ENCODE measurements at places on chromosomes 6 and 20.

- DNase-seq, result no peak
These were observed 63.2 kb downstream of the GMDS start for GRCh38 chr6:2182251-2182650.

GRCh38 chr6:163944897-163945296, 530.4 kb downstream of the QKI start:
- no peak for DNase-seq

GRCh38 chr6:104940238-104940892, 16.5 kb upstream of the LIN28B start:
- DNase-seq, result no peak

- DNase-seq, result no peak
These were observed 35.7 kb downstream of the CEBPB start for GRCh38 chr20:50226093-50226974.

DNA sequence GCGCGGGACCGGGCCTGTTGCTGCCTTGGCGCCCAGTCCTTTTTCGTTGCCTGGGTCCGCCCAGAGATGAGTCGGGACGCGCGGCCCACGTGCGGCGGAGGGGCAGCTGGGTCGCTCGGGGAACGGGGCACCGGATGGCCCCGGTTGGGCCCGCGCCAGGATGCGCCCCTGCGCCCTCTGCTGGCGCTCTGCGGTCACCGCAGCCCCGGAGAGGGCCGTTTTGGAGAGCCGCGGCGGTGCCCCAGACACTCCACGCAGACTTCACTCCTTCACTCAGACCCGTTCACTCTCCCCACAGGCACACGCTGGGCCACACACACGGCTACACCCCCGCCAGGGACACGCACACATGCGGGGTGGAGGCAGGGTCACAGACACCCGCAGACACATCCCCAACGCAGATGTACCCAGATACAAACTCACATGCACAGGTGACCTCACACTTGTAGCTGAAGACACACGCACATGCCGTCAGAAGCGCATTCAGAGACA, 38.8 kb downstream of the SRC start:
- peak; percentile 71 for DNase-seq

DNA sequence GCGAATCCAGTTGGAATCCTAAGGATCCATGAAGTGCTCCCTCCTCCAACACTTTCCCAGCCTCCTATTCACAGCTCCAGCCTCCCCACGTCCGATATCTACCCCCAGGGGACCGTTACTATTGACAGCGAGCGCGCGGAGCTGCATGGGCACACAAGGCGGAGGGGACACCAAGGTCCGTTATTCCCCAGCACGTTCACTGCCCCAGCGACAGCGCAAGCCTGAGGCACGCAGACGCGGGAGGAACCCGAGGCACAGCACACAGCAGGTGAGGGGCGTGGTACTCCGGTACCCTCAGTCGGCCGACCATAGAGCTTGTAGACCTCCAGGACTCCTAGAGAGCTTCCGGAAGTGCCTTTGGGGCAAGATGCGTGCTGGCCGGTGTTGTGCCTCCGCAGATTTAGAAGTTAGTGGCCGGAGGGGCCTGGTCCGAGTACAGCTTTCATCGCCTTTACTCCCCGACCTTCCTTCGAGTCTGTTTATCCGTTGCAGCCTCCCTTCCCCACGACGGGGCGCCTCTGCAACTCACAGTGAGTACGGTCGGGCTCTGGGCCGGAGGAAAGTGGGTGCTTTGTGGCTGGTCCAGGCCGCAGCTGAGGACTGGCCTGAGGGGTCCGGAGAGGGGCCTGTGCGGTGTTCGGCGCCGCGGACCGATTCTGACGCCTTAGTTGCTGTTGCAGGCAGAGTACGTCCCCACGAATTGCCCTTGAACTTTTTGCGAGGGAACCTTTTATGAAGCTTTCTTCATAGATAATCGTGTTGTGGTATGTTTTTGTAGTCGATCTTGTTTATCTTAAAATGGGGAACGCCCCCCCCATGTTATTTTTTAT, at the start of gene ZKSCAN8:
TSS of gene ZKSCAN8 (plus strand) at position 384 of the 830 bp plus-strand sequence. CDS start 6,525 bp downstream, outside the sequence.
- peak; percentile 86 for DNase-seq

DNA sequence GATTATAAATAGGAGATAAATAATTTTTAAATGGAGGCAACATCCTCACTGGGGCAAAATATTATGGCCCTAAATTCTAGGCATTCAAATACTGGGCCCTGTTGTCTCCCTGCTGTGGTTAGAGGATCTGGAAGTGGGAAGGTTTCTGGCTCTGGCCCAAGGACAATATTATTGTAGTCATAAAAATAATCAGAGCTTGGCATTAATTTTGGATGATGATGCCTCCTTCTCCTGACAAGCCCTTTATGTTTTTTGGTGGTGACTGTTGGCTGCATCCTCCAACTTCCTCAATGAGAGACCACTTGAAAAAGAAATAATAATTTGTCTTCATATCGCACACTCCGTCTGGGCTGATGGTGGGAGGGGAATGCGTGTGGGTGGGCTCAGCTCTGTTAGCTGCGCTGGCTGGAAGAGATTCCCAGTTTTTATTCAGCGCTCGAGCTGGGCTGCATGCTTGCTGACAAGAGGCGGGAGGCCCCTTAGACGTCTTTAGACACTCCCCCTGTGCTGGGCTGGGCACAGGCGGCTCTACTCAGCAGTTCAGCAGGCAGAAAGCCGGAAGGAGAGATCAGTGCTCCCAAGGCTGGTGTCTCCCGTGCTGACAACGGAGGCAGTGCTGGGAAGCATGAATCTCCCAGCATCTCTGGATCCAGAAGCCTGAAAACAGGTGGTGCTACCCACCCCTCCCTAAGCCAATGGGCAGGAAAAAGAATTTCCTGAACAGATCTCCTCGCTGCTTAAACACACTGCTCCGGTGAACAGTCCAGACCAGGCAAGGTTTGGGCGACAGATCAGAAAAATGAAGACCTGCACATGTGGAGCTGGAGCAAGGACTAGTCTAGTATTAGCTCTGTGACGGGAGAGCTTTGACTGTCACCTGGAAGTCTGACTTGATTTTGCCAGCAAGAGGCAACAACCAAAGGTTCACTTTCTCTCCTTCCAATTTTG, 97.7 kb downstream of the SYCP2 start:
- no peak for DNase-seq

- DNase-seq, result no peak
These were observed 73.8 kb upstream of the GATA5 start for GRCh38 chr20:62549499-62550086.

DNA sequence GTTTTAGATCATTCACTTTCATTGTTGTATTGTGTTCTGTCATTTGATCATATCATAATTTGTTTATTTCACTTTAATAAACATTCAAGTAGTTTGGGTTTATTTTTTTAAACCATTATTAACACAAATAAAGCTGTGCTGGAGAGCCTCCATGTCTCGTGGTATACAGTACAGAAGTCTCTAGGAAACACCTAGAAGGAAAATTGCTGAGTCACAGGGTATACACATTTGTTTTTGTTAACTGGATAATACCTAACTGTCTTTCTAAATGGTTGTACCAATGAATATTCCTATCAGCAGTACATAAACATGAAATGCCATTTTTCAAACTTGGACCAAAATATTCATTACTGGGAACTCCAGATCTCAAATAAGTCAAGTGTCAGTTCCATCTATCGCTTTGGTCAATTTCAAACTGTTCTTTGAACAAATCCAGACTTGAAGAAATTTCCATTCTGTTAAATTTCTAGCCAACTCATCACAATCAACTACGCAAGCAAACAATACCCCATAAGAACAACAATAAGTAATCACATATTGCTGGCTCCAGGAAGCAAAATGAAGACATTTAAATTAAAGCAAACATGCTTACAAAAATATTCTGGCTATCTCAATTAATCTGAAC, 138.1 kb downstream of the ATXN1 start:
- no peak for DNase-seq

DNA sequence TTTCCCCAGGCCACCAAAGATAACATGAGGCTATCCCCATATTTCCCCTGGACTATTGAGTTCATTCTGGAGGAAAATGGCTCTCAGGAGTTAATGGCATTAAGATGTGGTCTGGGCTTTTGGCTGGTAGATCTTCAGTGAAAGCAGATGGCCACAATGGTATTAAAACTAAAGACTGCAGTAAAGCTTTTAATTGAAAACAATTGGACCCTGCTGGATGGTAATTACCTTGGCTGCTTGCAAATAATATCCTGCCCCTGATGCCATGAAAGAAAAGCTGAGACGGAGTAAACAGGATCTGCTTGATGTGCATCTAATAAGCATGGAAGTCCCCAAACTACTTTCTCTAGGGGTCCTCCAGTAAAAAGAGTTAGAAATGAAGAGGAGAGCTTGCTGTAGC, 255.8 kb downstream of the QKI start:
- no peak for DNase-seq

GRCh38 chr6:146470091-146470770, 73.4 kb upstream of the RAB32 start:
- no peak for DNase-seq

GRCh38 chr20:38344107-38344701, 2.1 kb upstream of the LBP start:
- no peak for DNase-seq

- DNase-seq, result no peak
These were observed 147.2 kb downstream of the SYCP2 start for GRCh38 chr20:59785986-59786795.

DNA sequence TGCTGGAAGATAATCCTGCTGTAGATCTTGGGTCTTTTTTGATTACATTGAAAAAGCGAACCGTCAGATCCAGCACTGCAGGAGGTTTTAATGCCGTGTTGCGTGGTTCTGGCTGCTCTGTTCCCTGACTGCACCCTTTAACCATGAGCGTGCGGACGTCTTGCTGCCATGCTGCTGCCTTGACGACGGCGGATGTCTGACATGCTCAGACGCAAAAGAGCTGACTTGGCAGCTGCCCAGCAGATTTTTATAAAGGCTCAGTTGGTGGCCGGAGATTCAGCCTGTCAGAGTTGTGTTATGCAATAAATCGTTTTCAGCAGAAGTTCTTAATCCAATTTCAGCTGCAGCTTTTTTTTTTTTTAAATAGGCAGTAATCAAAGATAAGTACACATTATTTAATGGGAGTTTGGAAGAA, 119.4 kb downstream of the JARID2 start:
- peak; percentile 52 for DNase-seq

- no peak for DNase-seq
These were observed 30.4 kb downstream of the CD40 start for GRCh38 chr20:46148313-46149208.

- DNase-seq, result no peak
These were observed 225.3 kb downstream of the KHDC1L start for GRCh38 chr6:72999995-73000394.

GRCh38 chr6:158633127-158633526, 11.4 kb downstream of the DYNLT1 start:
- no peak for DNase-seq

DNA sequence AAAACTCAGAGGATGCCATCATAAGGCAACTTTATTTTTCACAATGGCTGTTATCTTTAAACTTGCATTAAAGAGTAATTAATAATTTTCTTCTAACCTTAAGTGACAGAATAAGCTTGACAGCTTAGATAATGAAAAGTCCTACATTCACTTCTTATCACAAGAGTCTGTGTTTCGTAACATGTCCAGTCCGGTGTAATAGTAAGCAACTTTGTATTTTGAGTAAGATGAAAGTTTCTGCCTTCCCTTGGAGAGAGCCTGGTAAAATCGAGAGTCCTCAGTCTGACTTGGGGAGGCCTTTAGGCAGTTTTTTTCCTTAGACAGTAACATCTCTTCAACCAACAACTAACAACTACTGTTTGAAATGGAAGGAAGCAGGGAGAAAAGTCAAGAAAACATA, 195.6 kb downstream of the GRM1 start:
- no peak for DNase-seq

DNA sequence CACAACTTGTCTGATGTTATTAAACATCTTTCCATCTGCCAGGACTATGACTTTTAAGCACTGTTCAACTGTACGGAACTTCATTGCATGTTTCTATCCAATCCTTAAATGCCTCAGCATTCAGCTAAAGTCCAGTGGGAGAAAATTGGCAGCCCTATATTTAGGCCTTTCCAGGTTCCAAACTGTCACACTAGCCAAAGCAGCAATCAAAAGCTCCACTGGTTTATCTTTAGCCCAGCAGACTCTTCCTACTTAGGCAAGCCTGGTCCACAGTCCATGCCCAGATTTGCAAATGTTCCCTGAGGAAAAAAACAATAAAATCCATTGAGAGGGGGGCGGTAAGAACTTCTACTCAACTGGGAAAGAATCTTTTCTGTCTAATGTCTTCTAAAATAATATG, 349.1 kb upstream of the GJE1 start:
- no peak for DNase-seq

- DNase-seq, result no peak
These were observed 195.5 kb upstream of the FBXL4 start for GRCh38 chr6:99143108-99143861.

DNA sequence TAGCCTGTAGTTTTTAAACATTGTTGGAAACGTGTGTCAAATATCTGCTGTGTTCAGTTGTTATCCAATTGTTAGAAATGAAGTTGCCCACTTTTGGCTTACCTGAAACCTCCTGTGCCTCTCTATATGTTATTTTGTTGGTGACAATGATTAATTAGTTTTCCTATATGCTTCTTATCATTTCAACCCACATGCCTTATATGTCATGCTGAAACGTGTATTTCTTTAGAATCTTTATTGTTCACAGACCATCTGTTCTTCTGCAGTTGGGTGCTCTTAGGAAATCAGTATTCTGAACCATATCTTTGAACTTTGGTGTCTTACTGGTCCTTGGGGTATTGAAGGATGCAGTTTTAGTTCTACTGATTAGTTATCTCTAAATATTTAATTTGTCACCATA, 91.2 kb upstream of the SCGN start:
- DNase-seq, result no peak

- DNase-seq, result no peak
These were observed 17.0 kb downstream of the TOP1 start for GRCh38 chr20:41045671-41046070.

DNA sequence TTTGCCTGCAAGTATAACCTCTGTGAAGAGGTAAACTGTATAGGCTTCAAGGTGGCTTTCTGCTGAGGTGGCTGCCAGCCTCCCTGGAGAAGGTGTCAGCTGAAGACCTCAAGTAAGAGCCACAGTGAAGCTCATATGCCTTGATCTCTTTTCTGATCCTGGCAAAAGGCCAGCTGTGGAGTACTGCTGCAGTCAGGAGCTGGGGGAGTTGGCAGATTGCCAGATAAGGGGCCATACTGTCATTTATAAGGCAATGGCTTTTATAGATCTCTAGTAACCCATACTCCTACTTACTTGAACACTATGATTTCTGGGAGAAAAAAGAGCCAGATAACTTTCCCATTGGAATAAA, 8.8 kb upstream of the CEP85L start:
- peak; percentile 58 for DNase-seq

DNA sequence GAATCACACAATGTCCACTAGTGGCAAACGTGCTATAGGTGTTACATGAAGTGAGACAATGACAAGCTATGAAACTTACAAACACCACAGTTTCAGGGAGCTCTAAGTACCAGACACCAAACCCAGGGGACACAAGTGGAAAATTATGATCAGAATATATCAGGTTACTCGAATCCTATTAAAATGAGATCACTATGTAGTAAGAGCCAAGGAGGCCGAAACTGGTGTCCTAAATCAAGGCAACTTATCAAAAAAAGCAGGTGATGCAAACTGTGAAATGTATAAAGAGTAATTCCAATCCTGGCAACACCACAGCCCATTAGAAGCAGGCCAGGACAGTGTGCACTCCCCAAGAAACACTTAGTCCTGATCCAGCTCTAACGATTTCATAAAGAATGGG, 100.3 kb downstream of the ARHGAP18 start:
- no peak for DNase-seq
